ENCODE measurements at places on chromosomes 12 and 14.

GRCh38 chr12:112190231-112191025 lies 65.1 kb downstream of the TRAFD1 start:
- DNase-seq = no peak

- no peak for DNase-seq
Measured at GRCh38 chr12:69821456-69822159, 3.4 kb upstream of the MYRFL start.

- no peak for DNase-seq
Measured at GRCh38 chr12:106213662-106214061, 34.2 kb downstream of the CKAP4 start.

GRCh38 chr12:24725616-24726015 lies 223.3 kb downstream of the BCAT1 start:
- DNase-seq = no peak

- no peak for DNase-seq
Measured at GRCh38 chr14:29085546-29085945, 319.0 kb downstream of the FOXG1 start.

DNA sequence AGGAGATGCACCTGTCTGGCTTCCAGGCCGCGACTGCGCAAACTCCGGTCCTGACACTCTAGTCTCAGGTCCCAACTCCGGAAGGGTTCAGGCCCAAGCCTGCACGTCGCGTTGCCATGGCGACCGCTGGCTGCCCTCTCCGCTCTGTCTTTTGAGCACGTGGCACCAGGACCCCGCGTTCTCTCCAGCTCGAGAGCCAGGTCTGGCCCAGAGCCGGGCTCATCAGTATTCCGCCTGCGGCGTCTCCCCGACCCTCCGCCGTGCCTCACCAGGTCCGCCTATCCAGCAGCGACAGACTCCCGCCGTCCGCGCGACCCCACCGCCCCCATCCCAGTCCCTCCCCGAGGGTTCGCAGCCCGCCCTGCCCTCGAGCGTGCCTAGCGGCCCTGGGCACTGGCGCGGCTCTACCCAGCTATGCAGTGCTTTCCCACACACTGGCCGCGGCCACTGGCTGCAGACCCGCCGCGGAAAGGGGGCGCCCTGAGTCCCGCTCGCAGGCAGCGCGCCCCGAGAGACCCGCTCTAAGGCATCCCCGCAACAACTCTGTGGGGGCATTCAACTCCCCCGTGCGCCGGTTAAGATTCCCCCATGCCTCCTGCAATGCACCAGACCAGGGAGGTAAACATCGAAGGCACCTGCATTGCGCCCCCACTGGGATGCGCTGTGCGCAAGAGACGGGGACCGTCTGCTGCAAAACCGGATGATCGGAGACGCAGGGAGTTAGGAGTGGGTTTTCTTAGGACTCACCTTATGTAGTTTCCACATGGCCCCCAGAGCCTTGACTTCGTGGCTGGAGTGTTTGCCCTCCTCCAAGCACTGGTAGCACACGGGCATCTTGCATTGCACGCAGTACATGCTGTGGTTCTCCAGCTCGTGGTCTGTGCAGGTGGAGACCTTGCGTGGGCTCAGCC lies 1.3 kb downstream of the TRIM9 start:
- DNase-seq = no peak

DNA sequence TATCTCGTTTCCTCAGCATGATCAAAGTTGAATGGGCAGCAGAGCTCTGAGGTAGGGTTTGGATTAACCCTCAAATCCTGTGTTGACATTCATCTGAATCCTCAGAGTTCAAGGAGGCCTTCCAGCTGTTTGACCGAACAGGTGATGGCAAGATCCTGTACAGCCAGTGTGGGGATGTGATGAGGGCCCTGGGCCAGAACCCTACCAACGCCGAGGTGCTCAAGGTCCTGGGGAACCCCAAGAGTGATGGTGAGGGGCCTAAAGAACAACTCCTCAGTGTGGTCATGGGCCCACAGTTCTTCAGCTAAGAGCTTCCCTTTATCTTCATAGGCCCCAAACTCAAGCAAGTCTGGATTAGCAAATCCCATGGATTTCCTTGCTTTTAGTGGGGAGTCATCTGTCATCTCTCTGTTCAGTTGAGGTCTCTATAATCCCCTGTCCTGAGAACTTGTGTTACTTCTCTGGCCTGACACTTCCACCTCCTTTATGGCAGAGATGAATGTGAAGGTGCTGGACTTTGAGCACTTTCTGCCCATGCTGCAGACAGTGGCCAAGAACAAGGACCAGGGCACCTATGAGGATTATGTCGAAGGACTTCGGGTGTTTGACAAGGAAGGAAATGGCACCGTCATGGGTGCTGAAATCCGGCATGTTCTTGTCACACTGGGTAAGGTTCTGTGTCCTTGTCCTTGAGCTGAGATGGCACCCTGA lies 1.5 kb downstream of the MYL6 start:
- no peak for DNase-seq

DNA sequence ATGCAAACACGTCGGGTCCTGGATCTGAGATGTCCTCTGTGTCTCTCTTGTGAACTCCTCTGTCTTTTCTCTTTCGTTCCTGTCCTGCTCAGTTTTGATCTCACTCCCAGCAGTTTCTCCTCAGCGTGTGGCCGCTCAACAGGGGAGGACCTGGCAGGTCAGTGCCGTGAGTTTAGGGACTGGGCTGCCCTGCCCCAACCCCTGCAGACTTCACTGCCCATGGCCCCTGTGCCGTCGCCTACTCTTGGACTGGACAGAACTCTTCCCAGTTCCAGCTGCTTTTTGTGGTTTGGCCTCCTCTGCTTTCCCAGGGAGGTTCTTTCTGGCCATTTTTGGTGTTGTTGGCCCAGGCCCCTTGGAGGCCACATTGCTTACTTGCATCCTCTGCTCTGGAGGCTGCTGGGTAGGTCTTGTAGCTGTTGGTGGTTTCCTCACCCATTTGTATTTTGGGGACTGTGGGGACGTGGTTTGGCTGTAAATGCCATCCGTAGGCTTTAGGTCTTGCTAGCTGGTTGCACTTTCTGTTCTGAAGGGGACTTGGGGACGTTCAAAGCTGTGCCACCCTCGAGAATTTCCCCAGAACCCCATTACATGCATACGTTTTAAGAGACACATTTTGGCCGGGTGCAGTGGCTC lies 20.0 kb upstream of the DNAH10 start:
- no peak for DNase-seq

- DNase-seq = no peak
Measured at GRCh38 chr12:44497044-44497443, 379.1 kb downstream of the NELL2 start.

DNA sequence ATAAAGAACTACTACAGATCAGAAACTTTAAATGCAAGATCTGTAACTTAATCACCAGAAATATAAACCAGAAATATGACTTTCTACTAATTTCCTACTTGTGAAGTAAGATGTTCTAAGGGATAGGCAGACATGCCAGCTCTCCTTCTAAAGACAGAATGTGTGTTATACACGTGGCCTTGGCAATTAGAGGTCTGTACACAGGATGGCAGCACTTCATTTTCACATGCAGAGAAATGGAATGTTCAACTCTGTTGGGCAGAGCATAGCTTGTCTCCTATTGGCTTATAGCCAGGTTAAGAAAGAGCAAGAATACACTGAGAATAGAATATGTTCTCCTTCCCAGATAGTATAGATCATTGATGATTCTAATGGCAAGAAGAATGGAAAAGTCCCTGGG lies 403.8 kb downstream of the DAD1 start:
- no peak for DNase-seq

- DNase-seq = no peak
Measured at GRCh38 chr12:45974883-45975282, 15.5 kb downstream of the SCAF11 start.

DNA sequence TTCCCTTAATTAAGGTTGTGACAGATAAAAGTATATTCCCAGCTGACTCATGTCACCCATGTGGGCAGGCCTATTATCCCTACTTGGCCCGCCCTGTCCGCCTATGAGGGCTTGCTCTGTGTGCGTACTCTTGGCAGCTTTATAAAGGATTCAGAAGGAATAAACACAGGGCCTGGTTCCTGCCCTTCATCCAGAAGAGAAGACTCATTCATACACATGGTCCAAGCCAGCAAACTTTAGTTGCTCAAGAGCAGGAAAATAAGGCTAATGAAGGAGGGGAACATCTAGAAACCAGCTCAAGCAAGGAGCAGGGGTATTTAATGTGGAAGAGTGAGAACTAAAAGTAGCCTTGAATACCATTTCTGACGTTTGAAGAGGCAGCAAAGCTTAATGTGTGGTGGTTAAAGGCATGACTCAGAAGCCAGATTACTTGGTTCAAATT lies 141.9 kb downstream of the CRADD start:
- DNase-seq = no peak

DNA sequence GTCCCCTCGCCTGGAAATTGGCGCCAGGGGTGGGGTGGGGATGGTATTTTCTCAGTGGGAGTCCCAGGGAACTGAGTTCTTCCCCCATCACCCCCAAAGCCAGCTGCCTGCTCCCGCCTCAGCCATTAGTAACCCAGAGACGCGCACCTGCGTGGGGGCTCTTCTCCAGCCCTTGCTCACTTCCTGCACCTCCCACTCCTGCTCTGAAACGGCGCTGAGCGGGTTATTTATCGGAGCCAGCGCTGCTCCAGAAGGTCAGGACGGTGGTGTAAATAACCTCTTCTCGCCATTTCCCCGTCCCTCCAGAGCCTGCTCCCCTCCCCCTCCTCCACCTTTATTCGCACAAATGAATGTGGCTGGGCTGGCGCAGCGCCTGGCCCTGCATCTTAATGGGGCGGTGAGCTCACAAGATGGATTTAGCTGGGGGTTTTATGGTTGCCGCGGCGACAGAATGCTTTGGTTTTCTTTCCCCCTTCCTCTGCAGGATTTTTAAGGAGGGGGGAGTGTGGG lies 12.2 kb downstream of the GPR84 start:
- no peak for DNase-seq

DNA sequence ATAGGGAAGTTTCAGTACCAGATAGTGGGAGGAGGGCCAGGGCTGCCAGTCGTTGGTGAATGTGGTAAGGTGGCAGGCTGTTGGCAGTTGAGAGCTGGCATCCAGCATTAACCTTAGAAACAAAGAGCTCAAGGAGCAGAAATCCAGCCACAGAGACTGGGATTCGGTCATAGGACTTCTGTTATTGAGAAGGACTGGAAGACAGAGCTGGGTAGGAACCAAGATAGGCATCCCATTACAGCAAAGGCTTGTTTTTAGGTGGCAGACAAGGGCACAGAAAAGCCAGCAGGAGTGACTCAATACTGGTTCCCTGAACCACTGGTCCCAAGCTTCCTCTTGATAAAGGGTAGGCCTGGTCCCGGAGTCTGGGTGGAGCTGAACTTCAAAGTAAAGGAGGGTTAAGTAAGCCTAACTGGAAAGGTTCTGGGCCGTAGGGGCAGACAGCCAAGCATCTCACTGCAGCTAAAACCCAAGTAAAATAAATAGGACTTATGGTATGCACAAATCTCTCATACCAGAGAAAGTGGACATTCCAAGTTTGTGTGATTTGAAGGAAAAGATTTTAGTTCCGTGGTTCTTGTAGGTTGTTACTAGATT lies 147.9 kb downstream of the ETV6 start:
- DNase-seq = no peak

GRCh38 chr12:130559806-130560205 lies 156.3 kb downstream of the RIMBP2 start:
- DNase-seq = no peak

DNA sequence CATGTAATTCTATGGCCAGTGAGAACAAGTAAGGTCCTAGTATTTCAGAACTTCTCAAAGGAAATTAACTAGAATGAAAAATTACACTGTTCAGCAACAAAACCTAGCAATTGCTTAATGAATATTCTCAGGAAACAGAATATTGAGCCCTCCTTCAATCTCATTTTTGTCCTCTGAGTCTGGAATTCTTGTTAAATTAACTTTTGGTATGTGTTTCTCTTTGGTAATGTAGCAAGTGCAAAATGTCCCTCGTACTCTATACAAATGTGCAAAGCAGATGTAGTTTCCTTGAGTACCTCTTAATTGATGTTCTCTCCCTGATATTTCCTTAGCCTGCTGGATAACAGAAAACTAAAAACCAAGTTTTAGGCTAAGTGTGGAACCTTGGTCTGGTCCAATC lies 190.8 kb upstream of the CNOT2 start:
- DNase-seq = no peak

- DNase-seq = no peak
Measured at GRCh38 chr14:72554401-72554800, 339.5 kb downstream of the DPF3 start.

GRCh38 chr12:117580015-117580717 lies 218.7 kb upstream of the NOS1 start:
- DNase-seq = no peak

GRCh38 chr12:40157336-40157735 lies 51.5 kb upstream of the SLC2A13 start:
- DNase-seq = no peak

Measured in stimulated activated CD8-positive, alpha-beta memory T cell treated with anti-CD3 and anti-CD28 coated beads, Interleukin-4, amount 100 ng/mL, for 1 hour (primary cell).